Mucosa of descending colon (tissue), 3 donors: ENCODE measurements at places on chromosomes 4 and X. TPM values are rescaled to one million over a fixed set of nuclear protein-coding genes. Genes with fewer than 3 reads are reported as not detected.

DNA sequence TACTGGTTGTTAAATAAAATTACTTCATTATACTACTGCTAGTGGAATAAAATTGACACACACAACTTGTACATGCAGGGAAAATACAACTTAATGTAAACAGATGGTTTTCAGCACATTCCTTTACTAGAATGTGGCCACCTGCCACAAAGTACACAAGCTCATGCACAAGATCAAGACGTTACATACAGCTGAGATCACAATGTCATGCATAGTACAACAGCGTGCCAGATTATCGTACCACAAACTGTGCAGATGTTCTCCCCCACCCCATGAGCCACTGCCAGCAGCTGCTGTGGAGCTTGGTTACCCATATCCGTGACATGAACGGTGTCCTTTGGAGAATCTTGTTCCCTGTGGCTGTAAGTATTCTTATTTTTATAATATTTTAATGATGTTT, 27.7 kb downstream of the FBXO8 start:
- no peak for DNase-seq

DNA sequence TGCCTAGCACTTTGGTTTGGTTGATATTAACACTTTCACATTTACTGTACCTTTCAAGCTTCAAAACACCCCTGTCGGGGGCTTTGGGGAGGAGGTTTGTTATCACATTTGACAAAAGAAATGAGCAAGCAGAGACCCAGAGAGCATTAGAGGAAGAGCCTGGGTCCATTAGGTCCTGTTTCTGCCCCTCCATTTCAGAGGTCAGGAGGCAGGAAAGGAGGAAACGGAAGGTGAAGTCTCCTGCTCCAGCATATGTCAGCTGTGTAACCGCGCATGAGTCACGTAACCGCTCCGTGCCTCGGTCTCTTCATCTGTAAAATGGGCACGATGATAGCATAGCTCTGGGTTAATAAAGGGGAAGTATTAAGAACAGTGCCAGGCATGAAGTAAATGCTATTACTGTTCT, 201.9 kb upstream of the BCOR start:
- no peak for DNase-seq

GRCh38 chr4:115233600-115233999, 120.2 kb upstream of the NDST4 start:
- DNase-seq: no peak

- no peak for DNase-seq
These were observed 150.7 kb upstream of the SLC7A11 start for GRCh38 chr4:138392751-138393308.

The ARX gene
- 0.63 TPM for total RNA-seq

DNA sequence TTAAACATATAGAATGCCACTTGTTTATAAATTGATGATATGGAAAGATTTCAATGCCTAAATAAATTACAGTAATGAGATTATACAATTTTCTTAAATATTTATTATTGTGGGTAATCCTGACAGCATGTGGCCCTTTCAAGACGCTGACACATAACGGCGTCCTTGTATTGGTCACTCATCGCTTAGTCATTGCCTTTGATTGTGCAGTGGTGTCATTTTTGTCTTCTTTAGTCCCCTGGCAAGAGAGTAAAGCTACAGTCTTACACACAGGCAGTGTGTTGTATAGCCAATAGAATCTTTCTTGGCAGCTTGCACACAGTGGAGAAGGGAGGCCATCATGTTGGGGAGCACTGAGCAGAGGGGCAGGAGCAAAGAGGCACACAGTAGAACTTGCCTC, 361.8 kb upstream of the GALNT7 start:
- no peak for DNase-seq
